ENCODE measurements at places on chromosomes 3 and 15.

- no peak for DNase-seq
Measured at GRCh38 chr3:170701696-170702678, 116.1 kb upstream of the SLC7A14 start.

DNA sequence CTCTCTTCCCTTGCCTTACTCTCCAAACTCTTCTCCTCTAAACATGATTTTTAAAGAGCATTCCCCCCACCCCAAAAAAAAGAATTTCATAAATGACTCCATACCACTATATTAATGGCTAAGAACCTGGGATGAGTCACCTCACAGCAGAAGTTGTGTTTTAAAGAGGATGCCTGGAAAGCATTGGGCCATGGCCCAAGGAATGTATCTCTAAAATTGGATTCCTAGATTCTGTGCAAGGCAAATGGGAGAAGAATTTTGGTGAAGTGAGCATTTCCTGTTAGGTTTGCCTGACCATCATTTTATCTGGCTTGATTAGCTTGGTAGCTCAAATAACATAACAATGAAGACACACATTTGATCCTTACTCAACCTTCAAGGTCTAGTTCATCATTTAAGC, 251.4 kb downstream of the NR1D2 start:
- DNase-seq = no peak

GRCh38 chr15:99486371-99487336, 79.1 kb upstream of the MEF2A start:
- no peak for DNase-seq

GRCh38 chr3:79339846-79340245, 428.0 kb downstream of the ROBO1 start:
- no peak for DNase-seq

All from NCI-H1417 treated with DMSO at 0.1 percent for 48 hours (cell line).